ENCODE measurements at places on chromosomes 3 and 15. TPM values are rescaled to one million over a fixed set of nuclear protein-coding genes. Genes with fewer than 3 reads are reported as not detected.

- no peak for DNase-seq
These were observed 136.8 kb upstream of the FOXB1 start for GRCh38 chr15:59867086-59867855.

DNA sequence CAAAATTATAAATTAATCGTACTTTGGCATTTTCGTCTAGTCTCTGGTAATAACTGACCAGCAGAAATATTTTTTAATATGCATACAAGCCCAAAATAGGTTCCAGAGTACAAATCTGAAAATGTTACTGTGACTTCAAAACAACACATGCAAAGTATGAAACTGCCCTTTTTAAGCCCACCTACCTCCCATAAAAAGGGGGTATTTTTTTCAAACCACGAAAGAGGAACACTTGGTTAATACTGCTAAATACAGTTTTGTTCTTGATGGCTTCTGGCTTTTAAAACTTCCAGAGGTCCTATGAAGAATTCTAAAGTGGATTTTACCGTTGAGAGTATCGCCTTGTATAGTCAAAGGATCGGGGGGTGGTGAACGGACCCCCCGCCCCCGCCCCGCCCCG lies 610.7 kb downstream of the FOXP1 start:
- DNase-seq, result no peak

DNA sequence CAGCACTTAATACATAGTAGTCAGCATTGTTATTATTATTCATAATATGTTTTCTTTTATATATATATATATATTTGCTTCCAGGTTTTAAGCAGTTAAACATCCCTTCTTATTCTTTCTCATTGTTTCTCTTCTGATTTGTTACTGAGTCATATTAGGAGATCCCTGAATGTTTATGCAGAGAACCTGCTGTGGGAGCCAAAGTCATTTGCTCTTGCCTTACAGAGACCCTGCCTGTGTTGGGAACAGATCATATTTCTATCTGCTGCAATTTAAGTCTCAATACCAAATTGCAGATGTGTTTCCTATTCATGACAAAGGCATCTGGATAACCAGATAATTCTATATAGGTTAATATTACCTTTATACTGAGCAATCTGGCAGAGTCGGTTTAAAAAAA lies 323.0 kb upstream of the UMPS start:
- DNase-seq, result no peak

GRCh38 chr3:95629802-95630201 lies 1184.6 kb upstream of the EPHA6 start:
- DNase-seq, result no peak

Gene CHRNB4
- polyA plus RNA-seq, result not detected

- DNase-seq, result no peak
These were observed 154.9 kb downstream of the LEKR1 start for GRCh38 chr3:156981005-156981404.
